ENCODE measurements at places on chromosomes 2 and 18.

DNA sequence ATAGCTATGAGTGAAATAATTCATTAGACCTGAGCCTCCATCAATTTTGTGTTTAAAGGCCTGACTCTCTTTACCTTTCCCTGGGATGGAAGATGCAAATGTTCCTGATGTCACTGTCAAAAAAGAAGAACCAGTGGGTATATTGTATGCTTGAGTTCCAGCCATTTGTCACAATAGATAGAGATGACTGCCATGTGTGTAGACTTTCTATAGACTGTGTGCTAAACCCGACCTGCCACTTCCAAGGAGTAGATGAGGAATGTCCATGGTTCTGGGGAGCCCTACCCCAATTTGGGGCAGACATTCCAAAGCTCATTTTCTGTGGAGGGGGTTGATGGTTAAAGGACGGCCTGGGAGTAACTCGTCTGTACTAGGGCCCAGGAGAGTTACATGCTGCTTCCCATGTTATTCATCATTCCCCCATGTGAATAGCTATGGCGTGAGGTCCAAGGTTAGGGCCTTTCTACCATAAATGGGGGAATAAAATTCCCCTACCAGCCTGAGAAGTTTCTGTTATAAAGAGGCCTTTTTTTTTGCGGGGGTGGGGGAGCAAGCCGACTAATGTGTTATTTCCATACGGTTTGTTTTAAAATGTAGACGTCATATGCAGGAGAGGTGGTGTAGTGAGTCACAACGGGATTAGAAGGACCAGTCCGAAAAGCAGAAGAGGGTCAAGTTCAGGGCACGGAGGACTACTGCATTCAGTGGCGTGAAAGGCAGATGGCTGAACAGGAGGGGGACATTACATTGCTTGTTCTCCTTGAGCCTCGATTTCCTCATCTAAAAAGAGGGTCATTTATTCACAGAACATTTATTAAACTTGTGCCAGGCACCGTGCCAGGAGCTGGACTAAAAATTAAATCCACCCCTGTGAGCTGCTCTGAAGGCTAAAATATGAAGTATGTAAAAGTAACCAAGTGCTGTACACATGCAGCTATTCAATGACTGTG lies 24.0 kb downstream of the IL1B start:
- DNase-seq, result no peak

GRCh38 chr2:205640716-205641115 lies 41.6 kb upstream of the NRP2 start:
- no peak for DNase-seq

GRCh38 chr2:150480241-150480640 lies 7.2 kb downstream of the RND3 start:
- DNase-seq, result no peak

DNA sequence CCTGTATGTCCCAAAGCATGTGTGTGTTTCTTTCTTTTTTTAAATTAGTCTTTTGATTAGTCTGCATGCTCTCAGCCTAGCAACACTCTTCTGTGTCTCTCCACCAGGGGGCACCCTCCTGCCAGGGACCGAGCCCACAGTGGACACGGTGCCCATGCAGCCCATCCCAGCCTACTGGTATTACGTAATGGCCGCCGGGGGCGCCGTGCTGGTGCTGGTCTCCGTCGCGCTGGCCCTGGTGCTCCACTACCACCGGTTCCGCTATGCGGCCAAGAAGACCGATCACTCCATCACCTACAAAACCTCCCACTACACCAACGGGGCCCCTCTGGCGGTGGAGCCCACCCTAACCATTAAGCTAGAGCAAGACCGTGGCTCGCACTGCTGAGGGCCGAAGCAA lies 93.8 kb downstream of the NRP2 start:
- no peak for DNase-seq

DNA sequence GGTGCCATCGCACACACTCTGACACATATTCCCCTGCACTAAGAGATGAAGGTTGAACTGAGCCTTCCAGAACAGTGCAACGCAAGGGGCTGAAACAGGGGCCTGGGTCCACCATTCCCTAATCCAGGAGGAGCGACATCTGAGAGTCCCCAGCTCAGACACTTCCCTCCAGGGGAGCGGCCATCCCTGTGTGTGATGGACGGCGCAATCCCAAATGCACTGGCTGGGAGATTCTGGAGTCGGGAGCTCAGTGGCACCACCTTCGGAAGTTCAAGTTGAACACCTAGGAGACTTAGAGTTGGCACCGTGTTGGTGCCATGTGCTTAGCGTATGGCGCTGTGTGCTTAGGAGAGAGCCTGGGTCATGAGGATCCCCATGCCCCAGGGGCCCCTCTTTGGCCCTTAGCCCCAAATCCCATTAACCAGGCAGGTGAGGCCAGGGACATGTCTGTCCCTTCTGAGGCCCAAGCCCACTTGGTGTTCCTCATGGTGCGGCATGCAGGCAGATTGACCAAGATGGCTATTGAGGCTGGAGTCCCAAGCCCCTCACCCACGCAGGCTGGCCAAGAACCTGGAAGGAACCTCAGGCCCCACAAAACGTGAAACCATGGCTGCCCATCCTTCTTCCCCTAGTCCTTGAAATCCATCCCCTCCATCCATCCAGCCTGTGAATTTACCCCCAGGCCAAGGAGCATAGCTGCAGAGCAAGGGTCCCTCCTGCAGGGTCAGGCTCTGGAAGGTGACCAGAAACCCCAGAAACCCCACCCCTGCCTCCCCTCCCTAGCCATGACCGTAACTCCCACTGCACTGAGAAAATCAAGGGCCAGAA lies 114.1 kb upstream of the OTOS start:
- DNase-seq, result no peak

GRCh38 chr2:159297042-159297707 lies 10.7 kb upstream of the WDSUB1 start:
- no peak for DNase-seq

DNA sequence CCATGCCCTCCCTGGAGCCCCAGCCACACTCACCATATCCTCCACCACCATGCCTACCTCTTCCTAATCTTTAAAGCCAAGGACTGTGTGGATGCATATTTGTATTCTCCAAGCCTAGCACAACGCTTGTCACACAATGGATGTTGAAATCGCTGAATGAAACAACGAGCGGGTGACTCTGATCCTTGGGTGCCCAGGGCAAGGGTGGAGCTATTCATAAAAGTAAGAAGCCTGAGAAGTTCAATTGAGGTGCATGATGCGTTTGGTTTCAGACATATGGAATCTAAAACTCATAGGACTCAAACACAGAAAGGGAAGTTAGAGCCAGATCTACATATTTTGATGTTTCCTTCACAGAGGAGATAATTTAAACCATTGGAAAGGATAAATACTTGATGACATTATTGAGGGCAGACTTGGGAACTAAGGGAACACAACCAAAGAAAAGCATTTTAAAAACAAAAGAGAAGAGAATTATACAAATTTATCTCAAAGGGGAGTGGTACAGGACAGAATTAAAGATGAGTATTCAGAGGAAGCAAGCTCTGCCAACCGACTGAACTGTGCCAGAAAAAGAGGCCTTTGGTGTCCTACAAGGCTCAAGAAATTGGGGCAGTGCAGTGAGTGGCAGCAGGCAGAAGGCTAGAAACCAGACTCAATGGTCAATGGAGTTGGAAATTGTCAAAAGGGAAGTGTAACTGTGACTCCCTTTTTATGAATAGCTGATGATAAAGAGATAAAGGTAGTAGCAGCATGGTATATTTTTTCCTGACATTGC lies 200.6 kb upstream of the NCKAP5 start:
- DNase-seq, result no peak

- DNase-seq, result no peak
These were observed 58.6 kb downstream of the ZEB2 start for GRCh38 chr2:144461308-144461766.

- DNase-seq, result no peak
These were observed 169.4 kb downstream of the SMAD7 start for GRCh38 chr18:48781163-48781987.

DNA sequence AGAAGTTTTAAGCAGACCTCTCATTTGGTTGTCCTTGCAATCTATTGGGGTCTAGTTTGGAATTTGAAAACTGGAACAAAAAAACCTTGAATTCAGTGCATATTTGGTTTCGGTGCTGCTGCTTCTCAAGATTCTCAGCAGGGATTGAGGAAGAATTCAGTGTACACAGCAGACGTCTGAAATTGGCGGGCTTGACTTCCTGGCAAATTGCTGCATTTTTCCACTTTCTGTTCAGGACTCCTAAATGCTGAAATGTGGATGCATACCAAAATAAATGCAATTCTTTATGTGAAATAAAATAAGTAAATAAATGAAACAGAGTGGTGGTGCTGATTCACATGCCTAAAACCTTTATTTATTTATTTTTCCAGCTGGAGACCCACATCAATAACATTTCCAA lies 332.4 kb upstream of the KYNU start:
- DNase-seq, result no peak

- no peak for DNase-seq
These were observed 13.4 kb downstream of the IL37 start for GRCh38 chr2:112924360-112924759.

DNA sequence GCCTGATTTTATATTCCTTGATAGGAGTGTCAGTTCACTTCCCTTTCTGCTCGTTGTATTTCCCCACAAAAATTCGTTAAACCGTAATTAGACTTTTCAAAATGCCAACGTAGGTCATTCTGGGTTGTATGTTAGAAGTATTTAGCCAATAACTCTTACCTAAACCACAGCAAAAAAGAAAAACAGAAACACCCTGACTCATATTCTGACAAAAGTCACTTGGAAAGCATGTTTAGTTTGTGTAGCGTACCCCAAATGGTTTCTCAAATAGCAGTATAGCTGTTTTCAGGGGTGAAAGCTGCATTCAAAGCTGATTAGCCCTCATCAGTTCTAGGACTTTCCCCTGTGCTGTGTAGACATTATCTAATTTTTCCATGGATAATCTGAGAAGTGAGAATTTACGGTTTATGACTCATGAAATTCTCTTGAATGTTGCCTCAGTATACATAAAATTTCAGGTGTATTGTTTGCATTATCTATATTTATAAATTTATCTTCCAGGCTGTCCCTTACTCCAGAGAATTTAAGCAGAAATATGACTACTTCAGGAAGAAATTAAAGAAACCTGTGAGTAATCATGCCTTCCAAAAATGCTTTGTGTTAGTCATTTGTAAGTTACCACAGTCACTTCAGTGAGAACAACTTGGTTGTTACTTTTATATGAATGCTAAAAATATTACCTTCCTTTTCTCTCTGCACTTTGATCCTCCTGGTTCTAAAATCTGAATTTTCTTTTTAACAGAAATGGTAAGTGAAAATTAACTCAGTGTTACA lies 264.9 kb downstream of the ALPK2 start:
- no peak for DNase-seq

DNA sequence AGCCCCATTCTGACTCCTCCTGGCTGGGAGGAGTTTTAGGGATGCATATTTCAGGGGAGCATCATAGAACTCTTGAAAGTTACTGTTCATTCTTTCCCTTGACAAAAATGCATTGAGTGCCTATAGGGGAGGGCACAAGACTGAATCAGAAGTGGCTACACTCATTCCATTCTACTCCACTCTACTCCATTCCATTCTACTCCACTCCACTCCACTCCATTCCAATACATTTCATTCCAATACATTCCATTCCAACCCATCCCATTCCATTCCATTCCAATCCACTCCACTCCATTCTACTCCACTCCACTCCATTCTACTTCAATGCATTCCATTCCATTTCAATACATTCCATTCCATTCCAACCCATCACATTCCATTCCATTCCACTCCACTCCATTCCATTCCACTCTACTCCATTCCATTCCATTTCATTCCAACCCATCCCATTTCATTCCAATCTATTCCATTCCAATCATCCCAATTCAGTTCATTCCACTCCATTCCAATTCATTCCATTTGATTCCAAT lies 110.8 kb downstream of the LOXHD1 start:
- DNase-seq, result no peak

- no peak for DNase-seq
These were observed 49.5 kb upstream of the TBC1D8 start for GRCh38 chr2:101200676-101201075.

- no peak for DNase-seq
These were observed 20.8 kb upstream of the REG3G start for GRCh38 chr2:79004680-79005079.

DNA sequence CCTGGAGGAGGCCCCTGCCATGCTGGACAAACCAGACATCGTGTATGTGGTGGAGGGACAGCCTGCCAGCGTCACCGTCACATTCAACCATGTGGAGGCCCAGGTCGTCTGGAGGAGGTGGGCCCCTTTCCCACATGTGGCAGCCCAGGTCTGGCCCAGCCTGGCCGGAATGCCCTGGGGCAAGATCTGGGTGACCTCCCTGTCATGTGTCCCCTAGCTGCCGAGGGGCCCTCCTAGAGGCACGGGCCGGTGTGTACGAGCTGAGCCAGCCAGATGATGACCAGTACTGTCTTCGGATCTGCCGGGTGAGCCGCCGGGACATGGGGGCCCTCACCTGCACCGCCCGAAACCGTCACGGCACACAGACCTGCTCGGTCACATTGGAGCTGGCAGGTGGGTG lies 25.2 kb upstream of the GMPPA start:
- DNase-seq, result no peak

DNA sequence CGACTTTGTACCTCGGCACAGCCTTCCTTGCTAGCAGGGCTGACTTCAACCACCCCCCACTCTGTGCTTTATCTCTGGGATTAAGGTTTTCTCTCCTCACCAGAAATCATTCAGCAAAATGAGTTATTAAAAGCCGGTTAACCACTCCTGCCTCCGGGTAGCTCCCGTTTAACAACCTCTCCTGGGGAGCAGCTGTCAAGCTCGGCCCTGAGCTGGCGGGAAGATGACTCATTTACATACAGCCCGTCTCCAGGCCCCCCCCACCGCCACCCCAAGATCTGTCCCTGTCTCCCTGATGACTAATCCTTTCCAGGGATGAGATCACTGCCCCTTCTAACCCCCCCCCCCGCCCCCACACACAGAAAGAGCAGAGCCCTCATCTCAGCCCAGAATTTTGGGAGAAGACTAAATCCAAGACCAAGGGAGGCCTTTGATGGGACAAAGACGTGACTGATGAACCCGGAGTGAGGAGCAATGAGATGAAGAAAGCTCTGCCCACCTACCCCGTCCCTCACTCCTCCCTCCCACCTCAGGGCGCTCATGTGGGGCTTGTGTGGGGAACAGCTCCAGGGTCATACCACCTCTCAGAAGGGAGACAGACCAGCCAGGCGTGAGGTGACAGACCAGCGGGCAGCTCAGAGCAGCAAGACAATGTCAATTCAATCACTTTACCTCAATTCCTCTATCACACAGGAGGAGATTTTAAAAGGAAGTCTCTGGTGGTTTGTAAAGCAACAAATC lies 131.4 kb downstream of the MSH2 start:
- no peak for DNase-seq

GRCh38 chr18:3693410-3693809 lies 243.4 kb downstream of the TGIF1 start:
- DNase-seq, result no peak

GRCh38 chr2:44753552-44754285 lies 187.8 kb upstream of the SIX3 start:
- DNase-seq, result peak; percentile 3

GRCh38 chr2:12755384-12755783 lies 38.6 kb downstream of the TRIB2 start:
- no peak for DNase-seq

DNA sequence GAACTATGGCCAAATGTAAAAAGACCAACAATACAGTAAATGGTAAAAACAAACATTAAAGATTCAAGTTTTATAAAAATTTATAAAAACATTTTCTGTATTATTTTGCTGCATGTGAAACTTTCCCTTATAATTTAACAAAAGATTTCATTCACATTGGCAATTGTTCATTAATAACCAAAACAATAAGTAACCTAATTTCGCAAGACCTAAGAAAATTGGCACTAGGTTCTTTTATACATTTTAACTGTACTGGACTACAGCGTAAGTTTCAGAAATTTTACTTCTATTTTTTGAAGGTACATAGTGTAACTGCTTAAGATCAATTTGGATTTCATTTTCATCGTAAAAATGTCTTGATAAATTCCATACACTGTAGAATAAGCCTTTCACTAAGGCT lies 77.2 kb downstream of the FANCL start:
- DNase-seq, result no peak

Measured in T-helper 2 cell (primary cell).